ENCODE measurements at places on chromosomes 5 and 9.

GRCh38 chr9:134252084-134252830 is 74.0 kb upstream of the RXRA start:
- DNase-seq: no peak

DNA sequence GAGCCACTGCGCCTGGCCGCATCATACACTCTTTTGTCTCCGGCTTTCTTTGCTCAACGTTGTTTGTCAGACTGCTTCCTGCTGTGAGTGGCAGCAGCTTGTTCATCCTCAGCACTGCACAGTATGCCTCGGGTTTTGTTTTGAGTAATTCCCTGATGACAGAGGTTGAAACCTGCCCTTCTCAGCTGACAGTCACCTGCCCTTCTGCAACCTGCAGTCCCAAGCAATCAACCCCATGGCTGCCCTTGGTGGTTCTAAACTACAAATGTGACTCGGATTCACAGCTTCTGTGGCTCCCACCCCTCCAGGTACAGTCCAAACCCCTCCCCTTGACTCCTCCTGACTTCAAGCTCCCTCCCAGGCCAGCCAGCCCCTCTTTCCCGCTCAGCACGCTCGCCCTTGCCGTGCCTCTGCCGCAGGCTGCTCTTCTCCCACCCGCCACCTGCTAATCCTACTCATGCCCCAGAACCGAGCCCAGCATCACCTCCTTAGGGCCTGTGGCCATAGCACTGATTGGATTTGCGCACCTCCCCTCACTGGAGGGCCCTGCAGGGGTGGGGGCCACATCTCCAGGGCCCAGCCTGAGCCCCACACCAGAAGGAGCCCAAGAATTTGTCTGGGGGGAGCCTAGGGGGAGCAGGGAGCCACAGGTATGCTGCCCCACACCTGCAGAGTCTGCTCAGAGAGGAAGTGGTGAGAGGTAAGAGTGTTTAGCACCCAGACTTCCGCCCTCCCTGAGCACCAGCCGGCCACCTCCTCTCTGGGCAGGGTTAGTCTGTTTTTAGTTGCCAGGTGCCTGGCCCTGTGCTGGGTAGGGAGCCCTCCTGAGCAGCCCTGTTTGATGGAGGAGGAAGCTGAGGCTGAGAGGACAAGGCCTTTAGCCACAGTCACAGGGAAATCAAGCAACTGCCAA is 10.1 kb downstream of the EEIG1 start:
- peak; percentile 31 for DNase-seq

GRCh38 chr5:155332618-155333017 is 319.1 kb downstream of the KIF4B start:
- DNase-seq: no peak

DNA sequence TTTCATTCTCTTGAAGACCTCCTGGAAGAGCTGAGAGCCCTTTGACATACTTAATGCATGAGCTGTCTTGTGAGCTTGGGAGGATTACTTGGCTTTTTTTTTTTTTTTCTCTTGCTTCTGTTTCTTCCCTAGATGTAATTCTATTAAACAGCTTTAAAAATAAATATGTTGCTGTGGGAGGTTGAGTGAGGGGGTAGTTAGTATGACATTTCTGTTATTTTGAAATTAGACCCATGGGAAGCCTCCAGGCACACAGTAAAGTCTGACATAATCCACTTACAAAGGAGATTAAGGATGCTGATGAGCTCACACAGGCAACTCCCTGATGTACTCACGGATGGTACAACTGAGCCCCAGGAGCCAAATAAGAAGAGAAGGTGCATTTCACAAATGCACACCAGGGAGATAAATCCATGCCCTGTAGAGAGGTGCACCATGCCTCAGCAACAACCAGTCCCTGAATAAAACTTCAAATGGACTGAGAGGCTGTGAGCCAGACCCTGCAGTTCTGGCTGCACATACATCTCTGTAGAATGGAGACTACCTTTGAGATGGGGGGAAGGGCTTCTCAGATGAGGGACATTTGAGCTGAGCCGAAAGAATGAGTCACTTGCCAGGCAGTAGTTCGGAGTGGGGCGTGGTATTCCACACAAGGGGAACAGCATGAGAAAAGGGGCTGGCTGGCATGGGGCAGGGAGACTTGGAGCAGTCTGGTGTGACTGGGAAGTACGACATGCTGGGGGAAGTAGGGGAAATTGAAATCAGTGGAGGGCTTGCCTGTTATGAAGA is 68.7 kb downstream of the ACTL7B start:
- no peak for DNase-seq

DNA sequence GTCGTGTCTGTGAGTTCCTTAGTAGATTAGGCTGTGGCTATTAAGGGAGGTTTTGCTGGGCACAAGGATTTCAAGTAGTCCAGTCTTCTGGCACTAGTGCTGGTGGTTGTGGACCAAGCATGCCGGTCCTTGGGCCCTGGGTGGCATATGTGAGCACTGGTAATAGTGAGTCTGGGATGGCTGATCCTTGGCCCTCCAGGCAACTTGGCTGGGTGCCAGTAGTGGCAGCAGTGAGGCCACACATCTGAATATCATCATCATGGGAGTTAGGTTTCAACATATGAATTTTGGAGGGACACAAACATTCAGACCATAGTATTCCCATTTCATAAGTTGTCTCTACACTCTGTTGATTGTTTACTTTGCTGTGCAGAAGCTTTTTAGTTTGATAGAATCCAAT is 25.3 kb upstream of the APBA1 start:
- DNase-seq: no peak

GRCh38 chr5:5315068-5315980 is 107.2 kb upstream of the ICE1 start:
- no peak for DNase-seq

DNA sequence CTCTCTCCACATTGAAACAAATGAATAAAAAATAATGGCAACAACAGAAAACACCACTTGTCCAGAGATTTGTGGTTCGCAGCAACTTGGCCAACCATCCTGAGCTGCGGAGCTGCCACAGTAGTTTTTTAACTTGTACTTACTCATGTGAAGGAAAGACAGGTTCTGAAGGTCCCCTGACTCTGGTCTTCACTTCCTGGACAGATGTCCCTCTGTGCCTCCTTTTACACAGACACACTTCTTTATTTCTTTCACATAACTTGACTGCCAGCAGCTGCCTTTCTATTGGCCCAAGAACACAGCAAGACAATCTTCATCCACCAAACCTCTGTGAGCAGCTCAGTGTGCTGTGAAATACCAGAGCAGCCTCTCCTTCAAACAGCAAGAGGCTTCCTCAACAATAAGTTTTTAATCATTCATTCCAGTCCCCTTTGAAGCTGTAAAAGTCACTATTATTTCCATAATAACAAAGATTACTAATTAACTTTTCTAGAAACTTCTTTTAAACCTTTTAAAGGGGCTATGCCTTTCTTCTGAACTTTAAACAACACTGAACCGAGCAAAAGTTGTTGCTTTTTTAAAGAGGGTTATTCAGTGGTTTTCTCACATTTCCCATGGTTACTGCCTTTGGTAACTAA is 198.7 kb downstream of the NR2F1-AS1 start:
- DNase-seq: no peak

GRCh38 chr5:164799391-164799790 is 1294.0 kb downstream of the MAT2B start:
- DNase-seq: no peak

GRCh38 chr9:69157751-69158466 is 16.2 kb upstream of the TJP2 start:
- no peak for DNase-seq

- DNase-seq: no peak
Measured at GRCh38 chr5:55821731-55822512, 29.2 kb upstream of the IL31RA start.

GRCh38 chr5:56160723-56161438 is 72.2 kb downstream of the ANKRD55 start:
- DNase-seq: no peak

- DNase-seq: no peak
Measured at GRCh38 chr9:7456377-7456776, 343.2 kb downstream of the DMAC1 start.

DNA sequence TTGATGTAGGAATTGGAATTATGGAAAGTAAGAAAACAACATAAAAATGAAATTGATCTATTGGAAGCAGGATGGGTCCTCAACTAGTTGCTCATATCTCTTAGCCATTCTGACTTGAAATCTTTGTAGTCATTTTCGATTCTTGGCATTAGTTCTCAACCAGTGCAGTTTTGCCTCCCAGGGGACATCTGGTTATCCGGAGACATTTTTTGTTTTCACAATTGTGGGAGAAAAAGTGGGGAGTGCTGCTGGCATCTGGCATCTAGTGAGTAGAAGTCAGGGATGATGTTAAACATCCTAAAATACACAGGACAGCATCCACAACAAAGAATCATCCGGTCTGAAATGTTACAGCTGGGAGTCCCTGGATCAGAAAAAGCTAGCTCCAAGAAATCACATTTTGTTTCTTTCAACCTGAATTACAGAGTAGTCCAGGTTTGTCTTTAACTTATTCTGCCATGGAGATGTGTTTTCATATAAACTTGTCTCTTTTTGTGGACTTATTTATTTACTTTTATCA is 74.9 kb downstream of the FBXL7 start:
- DNase-seq: no peak

- no peak for DNase-seq
Measured at GRCh38 chr9:84823421-84824271, 154.1 kb downstream of the NTRK2 start.

DNA sequence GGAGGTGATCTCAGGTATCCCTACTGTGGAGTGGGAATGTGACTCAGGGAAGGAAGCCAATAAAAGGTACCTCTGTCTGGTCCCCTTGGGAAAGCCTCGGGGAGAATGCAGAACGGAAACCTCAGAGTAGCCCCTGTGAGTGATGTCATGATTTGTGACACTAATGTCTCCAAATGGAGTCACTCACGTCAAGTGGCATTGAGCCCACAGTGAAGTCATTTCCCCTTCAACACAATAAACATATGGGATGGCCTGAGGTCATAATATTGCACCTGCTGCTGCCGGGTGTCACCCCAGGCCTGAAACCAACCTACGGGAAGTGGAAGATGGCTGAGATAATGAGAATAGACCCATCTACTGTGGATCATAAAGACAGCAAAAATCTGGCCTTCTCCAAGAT is 75.9 kb upstream of the GOLM1 start:
- DNase-seq: no peak

DNA sequence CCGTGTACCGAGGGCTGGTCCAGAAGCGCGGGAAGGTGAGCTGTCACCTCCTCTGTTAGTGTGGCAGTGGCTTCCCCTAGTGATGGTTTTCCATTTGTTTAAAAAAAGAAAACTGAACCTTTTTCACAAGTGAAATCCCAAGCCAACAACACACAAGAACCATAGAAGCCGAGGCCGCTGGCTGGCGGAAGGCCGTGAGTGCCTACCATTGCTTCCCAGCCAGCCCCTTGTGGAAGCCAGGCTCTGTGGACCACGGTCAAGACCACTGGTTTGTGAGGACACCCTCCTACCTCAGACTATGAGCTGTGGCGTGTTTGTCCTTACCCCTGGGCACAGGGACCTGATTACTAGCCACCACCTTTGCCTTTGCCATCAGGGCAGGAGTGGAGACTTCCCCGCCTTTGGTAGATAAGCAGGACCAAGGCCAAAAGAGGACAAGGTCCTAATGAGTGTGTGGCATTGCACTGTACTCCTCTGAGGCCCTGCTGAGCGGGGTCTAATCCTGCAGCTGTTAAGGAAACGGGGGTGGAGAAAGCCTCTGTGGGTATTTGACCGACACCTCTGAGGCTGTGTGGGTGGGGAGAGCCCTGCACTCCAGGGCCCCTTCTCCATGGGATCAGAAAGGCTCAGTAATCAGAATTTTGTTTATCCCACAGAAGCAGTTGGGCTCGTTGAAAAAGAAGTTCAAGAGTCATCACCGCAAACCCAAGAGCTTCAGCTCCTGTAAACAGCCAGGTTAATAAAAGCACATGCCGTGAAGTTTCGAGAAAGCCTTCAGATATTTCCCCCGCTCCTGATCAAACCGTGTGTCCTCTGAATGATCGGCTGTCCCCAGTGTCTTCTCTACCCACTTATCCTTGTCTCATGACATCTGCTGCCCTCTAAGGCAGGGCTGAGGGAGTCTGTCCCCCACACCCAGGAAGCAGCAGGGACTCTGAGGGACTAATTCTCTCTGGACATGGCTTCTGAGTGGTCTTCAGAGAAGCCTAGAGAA is 4.3 kb downstream of the SURF2 start:
- DNase-seq: no peak

DNA sequence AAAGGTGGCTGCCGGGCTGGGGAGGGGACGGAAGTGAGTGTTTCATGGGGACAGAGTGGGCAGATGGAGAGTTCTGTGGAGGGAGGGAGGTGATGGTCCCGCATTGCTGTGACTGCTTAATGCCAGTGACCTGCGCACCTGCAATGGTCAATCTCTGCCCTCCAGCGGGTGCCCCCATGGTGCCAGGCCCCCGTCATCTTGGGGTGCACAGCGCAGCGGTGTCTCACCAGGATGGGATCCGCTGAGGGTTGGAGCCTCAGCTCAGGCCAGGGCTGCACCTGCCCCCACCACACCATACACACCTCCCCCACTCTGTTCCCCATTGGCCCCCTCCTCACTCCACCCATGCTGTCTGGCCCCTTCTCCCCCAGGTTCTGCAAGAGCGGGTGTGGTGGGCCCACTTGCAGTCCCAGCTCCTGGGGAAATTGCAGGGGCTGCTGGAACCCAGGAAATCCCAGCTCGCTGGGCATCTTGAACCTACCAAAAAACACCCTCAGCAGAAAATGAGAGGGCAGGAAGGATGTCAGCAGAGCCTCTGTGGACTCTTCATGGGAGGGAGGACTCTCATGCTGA is 12.1 kb upstream of the CAMSAP1 start:
- no peak for DNase-seq

GRCh38 chr5:135341696-135342550 is 57.1 kb downstream of the MACROH2A1 start:
- no peak for DNase-seq

DNA sequence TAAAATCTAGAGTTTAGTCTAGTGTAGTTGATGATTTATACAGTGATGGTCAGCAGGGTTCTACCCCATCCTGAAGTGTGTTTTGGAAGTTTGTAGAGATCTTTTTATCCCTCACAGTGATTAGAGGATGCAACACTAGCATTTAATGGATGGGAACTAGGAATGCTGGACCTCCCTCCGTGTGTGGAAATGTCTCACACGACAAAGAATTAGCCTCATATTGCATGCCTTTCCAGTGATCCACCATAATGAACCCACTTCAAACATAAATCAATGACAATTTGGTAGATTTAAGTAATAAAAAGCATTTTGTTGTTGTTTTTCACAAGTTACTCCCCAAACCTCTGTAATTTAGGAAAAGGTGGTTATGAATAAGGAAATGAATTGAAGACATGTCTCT is 82.5 kb upstream of the LMNB1 start:
- DNase-seq: no peak

- DNase-seq: no peak
Measured at GRCh38 chr5:138180841-138181240, 1.9 kb downstream of the KIF20A start.

- DNase-seq: no peak
Measured at GRCh38 chr9:14098486-14099180, 215.3 kb downstream of the NFIB start.

GRCh38 chr5:141914199-141914743 is 9.4 kb upstream of the DELE1 start:
- no peak for DNase-seq

- no peak for DNase-seq
Measured at GRCh38 chr9:96514800-96515158, 64.8 kb downstream of the HABP4 start.

- DNase-seq: no peak
Measured at GRCh38 chr9:27771803-27772545, 198.7 kb upstream of the C9orf72 start.
